Mesothelial cell of epicardium (in vitro differentiated cells): ENCODE measurements at places on chromosomes 5 and 9.

DNA sequence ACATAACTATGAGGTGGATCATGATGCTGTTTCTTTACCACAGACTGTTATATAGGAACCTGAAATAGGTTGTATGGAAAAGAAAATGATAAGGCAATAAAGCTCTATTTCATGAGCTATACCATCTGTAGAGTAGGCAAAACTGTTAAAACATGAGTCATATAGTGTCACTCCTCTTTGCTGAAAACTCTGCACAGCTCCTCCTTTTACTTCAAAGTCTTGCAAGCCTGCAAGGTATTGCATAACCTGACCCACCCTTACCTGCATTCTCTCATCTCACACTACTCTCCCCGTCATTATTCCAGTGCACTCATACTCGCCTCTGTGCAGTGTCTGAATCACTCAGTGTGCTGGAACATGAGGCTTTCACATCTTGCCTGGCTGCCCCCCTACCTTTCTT is 790.1 kb downstream of the EFNA5 start:
- DNase-seq, result no peak

DNA sequence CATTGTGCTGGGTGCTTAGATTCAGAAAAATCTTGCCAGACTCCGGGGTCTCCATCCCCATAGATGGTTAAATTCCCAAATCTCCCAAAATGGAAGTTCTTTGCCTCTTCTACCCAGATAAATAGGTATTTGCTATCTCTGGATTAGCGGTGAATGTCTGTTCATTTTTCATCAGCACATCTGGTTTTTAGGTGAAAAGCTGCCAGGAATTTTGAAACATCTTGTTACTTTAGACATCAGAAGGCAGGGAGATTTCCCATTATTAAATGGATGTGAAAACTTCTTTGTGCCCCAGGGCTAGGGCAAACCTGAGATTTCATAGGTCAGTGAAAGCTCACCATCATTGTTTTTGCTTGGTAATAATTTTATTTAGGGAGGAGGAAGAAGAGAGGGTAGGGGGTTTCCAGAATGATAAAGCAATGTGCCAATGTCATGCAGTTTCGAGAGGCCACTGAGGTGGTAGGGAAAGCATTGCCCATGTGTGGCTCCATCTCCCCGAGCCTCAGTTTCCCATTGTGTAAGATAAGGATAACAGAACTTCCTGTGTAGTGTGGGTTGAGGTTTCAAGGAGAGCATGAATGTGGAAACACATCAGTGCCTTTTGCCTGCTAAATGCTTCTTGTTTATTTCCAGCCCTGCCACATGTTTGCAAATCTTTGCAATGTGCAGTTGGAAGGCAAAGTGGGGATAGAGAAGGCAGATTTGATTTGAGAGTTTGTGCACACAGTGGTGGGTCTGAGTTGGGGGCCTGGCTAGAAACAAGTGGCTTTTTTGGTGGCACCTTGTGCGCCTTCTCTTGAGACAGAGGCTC is 147.2 kb upstream of the KLF4 start:
- DNase-seq, result no peak

DNA sequence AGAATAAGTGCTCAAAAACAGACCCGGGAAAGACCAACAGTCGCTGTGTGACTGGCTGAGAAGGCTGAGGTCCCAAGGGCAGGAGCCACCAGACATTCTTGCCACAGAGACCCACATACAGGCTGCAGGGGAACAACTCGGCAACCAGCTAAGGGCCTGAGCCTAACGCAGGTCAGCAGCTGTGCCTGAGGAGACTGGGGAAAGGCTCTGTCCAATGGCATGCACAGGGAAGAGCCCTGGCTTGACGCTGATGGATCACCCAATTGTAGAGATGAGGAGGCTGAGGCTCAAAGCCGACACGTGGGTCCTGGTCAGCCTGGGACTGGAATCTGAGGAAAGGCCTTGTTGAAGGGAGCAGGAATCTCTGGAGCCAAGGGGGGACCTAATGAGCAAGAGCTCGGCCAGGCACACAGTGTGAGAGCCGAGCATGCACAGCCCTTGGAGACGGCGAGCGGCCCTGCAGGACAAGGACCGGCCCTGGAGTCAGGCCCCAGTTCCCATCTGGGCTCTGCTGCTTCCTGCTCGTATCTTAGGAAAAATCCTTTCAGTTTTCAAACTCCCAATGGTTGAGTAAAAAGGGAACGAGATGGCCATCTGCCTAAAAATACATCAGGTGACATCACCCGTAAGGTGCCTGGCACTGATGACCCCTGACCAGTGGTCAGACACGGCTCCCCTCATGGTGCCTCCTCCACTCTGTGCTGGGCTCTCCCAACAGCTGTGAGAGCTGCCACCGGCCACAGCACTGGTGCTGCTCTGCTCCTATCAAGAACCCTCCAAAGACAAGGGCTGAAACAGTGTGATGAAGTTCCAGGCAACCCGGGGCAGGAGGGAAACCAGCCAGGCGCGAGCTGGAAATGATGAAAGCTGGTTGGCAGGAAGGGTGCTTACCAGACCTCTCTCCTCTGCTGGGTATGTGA is 16.4 kb downstream of the LMAN2 start:
- DNase-seq, result no peak

GRCh38 chr9:110922145-110922544 is 116.1 kb downstream of the LPAR1 start:
- DNase-seq, result no peak

DNA sequence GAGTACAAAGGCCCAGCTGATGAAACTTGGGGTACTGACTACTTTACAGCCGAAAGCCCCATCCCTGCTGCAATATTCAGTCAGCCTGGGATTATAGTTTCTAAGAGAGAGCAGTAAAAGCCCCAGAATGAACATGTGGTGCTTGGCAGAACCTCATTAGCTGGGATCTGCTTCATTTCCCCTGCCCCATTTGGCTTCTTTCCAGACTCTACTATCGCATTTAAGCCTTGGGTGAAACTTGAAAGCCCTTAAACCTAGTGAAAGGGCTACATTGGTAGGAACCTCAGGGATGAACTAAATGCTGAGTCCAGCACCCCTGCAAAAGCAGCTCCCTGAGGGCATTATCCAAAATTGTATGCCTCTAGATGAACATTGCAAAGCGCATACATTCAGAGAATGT is 631.1 kb downstream of the ACTL7B start:
- no peak for DNase-seq

DNA sequence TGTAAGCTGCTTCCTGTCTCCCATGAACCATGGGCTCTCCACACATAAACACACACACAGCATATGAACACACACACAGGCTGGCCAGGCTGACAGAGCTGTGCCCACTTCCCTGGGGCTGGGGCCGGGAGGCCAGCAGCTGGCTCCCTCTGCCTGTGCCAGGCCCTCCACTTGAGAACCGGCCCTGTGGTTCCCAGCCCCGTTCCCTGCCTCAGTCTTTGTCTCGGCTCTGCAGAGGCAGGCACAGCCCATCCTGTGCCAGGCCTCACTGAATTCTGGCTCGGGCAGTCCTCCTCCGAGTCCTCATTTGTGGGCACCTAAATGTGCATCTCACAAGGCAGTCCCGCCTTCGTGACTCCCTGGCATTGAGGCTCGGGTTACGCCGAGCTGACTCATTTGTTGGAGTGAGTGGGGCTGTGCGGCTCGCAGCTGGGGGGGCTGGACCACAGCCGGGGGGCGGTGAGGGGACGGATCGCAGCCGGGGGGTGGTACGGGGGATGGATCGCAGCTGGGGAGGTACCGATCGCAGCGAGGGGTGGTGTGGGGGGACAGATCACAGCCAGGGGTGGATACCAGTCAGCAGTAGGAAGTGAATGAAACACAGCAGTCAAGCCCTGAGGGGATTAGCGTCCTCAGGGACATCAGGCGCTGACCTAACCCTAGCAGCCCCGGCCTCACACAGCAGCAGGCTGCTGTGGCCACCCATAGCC is 72.3 kb downstream of the PSMB7 start:
- no peak for DNase-seq

- no peak for DNase-seq
Observed at GRCh38 chr5:32543291-32543690, 42.1 kb upstream of the SUB1 start.

DNA sequence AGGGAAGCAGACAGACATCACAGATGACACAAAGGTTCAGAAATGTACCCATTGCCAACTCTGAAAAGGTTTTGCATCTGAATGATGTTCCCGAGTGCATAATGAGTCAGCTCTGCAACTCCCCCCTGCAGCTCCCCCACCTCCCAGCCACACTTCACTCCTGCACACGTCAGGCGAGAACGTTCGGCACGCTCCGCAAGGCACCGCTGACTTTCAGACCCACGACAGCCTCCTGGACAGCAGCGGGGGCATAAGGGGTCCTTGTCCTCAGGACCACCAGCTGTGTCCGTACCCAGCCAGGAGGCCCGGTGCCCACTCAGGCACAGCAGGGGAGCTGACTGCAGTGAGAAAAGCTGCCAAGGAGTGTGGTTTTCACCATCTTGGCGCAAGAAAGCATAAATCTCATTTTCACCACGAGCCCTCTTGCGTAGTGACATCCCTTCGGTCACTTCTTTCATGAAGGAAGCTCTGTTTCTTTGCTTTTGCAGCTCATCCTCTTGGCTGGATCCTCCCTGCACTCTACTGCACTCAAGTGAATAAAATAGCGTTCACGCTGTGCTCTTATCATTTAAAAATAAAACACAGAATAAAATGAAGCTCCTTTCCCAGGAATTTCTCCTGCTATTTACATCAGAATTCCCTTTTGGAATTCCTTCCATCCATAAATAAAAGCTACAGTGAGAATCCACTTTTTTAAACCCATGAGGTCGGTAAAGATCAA is 9.9 kb downstream of the GFPT2 start:
- no peak for DNase-seq

DNA sequence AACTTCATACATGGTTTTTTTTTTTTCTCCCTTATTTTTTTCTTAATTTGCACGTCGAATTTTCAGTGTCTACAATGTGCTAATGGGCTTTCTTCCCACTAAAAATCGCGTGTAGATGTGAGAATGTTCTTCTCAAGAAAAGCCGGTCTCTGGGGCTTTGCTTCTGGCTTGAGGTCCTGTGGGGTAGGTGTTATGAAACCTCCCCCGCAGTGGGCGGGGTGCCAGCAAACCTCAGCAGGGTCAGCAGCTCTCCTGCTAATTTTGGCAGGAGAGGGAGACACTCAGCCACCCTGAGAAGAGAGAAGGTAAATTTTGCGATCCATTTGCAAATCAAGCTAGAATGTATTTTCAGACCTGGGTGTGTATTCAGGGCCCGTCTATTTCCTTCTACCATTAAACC is 59.9 kb downstream of the NPR3 start:
- no peak for DNase-seq

DNA sequence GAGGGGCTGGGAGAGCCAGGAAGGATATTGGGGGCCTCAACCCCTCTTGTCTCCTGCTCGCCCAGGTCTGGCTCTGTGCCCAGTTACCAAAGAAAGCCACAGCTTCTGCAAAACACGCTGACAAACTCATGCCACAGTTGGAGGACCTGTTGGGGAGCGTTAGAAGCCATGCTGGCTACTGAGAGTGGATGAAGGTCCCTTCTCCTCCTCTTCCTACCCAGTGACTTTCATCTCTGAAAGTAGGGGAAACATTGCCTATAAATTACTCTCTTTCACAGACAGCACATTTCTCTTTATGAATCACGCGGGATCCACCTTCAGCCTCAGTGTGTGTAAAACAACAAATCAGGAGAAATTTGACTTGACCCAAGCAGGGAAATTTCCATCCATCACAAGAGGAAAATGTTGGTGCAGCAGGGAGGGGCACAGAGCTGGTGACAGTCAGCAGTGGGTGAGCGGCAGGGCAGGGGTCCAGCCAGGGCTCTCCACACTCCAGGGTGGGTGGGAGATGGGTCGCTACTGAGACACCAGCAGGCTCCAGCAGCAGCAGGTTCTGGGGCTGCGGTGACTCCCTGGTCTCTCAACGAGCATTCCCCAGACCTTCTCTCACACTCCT is 181.9 kb downstream of the FGF18 start:
- no peak for DNase-seq

GRCh38 chr9:24561957-24562356 is 16.3 kb upstream of the IZUMO3 start:
- DNase-seq, result no peak

- DNase-seq, result no peak
Observed at GRCh38 chr9:36174731-36175130, 5.5 kb downstream of the CCIN start.

DNA sequence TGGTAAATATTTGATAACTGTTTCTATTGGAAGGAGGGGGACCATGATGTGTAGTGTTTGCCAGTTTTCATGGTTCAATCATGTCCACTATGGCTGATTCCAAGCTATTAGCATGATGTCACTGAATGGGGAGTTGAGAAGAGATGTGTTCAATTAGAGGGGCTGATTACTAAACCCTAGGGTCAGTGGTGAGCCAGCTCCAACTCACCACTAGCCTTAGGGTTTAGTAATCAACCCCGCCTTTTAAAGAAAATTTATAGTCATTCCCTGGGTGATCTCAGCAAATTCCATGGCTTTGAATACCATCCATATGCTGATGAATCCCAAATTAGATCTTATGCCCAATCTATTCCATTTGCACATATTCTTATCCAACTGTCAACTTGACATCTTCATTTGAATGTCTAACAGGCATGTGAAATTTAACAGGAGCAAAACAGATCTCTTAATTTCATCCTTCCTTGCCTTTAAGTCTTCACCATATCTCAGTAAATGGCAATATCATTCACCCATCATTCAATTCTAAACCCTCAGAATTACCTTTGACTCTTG is 98.8 kb downstream of the GCNT1 start:
- no peak for DNase-seq

DNA sequence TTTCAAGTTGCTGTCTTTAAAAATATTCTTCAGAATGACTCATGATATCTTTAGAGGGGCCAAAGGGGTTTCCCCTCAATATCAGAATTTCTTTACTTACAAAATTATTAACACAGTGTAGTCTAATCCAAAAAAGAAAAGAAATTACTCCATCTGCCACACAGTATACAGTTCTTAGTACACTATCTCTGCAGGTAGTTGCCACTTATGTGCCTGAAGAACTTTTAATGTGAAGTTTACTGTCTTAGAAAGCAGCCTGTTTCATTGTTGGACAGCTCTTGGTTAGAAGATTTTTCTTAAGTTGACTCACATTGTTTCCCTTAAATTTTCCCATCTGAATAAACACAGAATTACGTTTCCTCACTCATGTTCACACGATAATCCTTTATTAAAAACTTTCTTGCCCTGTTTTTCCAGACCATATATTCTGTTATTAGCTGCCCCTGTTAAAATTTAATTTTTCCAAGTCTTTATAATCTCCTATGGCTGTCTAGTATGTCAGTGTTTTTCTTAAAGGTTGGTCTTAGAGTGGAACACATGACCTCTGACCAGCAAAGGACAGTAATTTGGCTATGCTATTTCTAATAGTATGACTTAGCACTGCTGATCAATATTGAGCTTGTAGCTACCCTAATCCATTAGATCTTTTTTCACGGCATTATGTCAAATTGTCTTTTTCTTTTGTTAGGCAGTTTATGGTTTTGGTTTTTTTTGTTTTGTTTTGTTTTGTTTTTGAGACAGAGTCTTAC is 21.8 kb upstream of the FKTN start:
- DNase-seq, result no peak

DNA sequence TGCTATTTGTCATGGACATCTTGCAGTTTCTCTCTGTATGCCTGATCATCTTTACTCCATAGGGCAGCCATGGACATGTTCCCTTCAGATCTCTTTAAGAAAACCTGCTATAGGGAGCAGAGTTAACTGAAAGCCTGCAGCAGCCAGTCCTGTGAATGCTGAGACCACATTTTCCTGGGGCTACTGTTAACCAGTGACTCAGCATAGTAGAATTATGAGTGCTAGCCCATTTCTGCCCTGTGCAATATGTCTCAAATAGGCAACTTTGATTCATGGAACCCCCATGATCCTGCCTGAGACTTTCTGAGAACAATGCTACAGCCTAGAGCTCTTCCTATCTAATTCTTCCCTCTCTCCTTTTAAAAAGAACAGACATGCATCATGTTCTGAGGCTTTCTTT is 624.2 kb downstream of the CHSY3 start:
- DNase-seq, result no peak
